Psoas muscle (tissue), 8 donors: ENCODE measurements at places on chromosomes 16 and 17. TPM values are rescaled to one million over a fixed set of nuclear protein-coding genes. Genes with fewer than 3 reads are reported as not detected.

C17orf67 gene
- 0.40 TPM for total RNA-seq

FHOD1 gene
- 132 TPM for total RNA-seq

DNA sequence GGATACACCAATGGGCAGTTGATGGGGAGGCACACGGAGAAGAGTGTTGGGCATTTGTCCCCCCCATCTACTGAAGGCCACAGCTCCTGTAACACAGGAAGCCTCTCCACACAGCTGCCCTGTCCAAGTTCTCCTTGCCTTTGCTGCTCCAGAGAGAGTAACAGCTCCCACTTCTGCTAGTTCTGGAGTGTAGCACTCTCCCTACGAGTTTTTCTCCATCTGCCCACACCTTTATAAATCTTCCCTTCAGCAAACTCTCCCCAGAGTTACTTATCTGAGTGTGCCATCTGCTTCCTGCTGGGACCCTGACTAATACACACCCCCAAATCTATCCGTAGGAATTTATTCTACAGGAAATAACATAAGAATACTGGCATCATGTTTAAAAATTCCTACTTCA, 42.6 kb upstream of the ERN1 start:
- peak overlapping the region; percentile 86 for H3K27ac ChIP-seq
- no peak overlapping the region for H3K4me3 ChIP-seq
- peaks cover 4% of the 10 kb centered on the region for H3K36me3 ChIP-seq
- no peaks in the 10 kb centered on the region for H3K27me3 ChIP-seq
- DNase-seq: no peak
- peaks cover 67% of the 10 kb centered on the region for H3K4me1 ChIP-seq

NPB gene
- 0.78 TPM for total RNA-seq

DNA sequence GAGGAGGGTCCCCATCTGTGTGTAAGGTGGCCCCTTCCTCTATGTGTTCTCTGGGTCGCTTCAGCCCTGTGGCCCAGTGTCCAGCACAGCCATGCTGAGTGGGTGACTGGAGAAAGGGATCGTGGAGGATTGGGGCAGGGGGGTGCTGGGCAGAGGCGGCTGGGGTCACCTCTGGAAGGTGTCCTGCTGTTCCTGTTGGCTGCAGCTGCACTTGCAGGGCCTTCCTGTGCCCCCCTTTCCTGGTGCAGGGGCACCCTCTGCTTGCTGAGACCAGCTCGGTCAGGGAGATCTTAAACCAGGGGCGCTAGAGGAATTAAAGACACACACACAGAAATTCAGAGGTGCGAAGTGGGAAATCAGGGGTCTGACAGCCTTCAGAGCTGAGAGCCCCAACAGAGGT, 11.1 kb downstream of the IL32 start:
- H3K4me1 ChIP-seq: no peaks in the 10 kb centered on the region
- H3K4me3 ChIP-seq: no peak overlapping the region
- H3K36me3 ChIP-seq: no peaks in the 10 kb centered on the region
- DNase-seq: peak; percentile 48

GRCh38 chr17:71371809-71372208, 749.0 kb upstream of the SOX9 start:
- H3K4me1 ChIP-seq: no peaks in the 10 kb centered on the region
- no peaks in the 10 kb centered on the region for H3K36me3 ChIP-seq
- H3K27me3 ChIP-seq: no peaks in the 10 kb centered on the region
- DNase-seq: no peak

DNA sequence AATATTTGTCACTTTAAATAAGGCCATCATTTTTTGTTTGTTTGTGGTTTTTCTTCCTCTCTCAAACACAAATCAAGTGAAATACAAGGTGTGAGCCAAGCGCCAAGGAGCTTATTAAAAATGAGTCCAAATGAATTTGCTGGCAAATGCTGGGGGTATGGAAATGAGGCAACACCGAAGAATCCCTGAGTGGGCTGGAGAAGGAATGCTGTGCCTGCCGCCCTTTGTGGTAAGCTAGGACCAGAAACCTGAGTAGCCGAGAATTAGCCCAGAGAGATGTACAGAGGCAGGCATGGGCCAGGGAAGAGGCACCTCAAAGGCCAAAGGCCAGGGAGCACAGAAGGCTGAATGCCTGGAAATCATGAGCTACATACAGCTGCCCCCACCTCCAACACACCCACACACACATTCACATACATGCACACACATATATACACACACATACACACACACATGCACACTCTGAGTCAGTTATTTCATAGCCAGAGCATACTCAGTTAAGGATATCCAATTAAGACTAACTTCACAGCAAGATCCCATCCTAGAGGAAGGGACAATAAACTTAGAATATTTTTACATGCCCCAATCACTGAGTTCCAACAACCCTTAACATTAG, 266.1 kb upstream of the DYNLRB2 start:
- H3K4me1 ChIP-seq: no peaks in the 10 kb centered on the region
- no peak for DNase-seq
- no peaks in the 10 kb centered on the region for H3K36me3 ChIP-seq
- H3K4me3 ChIP-seq: no peak overlapping the region
- H3K27me3 ChIP-seq: no peaks in the 10 kb centered on the region

NPIPA3 gene
- total RNA-seq: 2.3 TPM

GRCh38 chr17:39069114-39069756, 82.2 kb downstream of the PLXDC1 start:
- H3K4me1 ChIP-seq: no peaks in the 10 kb centered on the region
- no peaks in the 10 kb centered on the region for H3K36me3 ChIP-seq
- no peaks in the 10 kb centered on the region for H3K27me3 ChIP-seq
- H3K27ac ChIP-seq: no peak overlapping the region
- no peak for DNase-seq

- H3K4me3 ChIP-seq: no peak overlapping the region
- peaks cover 28% of the 10 kb centered on the region for H3K4me1 ChIP-seq
- H3K36me3 ChIP-seq: peaks cover 75% of the 10 kb centered on the region
- no peaks in the 10 kb centered on the region for H3K27me3 ChIP-seq
- no peak overlapping the region for H3K27ac ChIP-seq
- peak; percentile 78 for DNase-seq
Measured at GRCh38 chr17:57114085-57114673, 29.1 kb downstream of the AKAP1 start.

DNA sequence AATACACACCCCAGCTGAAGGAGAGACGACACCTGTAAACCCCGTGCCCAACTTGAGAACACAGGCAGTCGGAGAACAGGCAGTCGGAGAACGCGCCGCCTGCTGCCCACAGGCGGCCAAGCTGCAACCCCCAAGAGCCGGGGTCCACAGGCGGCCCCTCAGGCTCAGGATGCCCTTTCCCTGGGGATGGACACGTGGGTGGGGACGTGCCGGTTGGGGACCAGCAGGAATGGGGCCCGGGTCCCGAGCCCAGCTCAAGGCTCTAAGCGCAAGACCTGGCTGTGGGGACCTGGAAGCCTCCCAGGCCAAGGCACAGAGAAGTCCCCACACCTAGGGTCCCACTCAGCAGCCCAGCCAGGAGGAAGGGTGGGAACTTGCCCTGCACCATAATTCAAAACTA, 79.5 kb upstream of the GNG13 start:
- H3K4me3 ChIP-seq: no peak overlapping the region
- peak; percentile 30 for DNase-seq
- H3K4me1 ChIP-seq: no peaks in the 10 kb centered on the region
- no peaks in the 10 kb centered on the region for H3K36me3 ChIP-seq

CAPNS2 gene
- total RNA-seq: not detected

DNA sequence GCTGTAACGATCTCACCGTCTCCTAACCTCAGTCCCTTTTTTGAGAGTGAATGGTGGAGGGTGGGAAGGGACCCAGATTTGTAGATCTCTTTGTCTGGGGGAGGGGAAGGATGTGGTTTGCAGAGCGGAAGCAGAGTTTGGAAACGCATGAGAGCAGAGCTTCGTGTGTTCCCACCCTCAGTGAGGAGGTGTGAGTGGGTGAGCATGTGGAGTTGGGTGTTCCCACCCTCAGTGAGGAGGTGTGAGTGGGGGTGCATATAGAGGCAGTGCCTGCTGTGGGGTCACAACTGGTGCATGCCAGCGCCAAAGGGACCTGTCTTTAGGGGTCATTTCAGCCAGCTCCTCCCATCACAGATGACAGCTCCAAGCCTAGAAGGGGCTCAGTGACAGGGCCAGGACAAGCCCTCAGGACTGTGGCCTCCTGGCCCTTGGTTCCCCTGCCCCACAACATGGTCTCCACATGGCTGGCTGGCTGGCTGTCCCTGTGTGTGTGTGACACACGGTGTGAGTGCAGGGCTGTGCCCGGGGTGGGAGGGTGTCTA, 1.8 kb upstream of the CISD3 start:
- H3K27me3 ChIP-seq: no peaks in the 10 kb centered on the region
- H3K4me1 ChIP-seq: peaks cover 20% of the 10 kb centered on the region
- DNase-seq: no peak
- H3K36me3 ChIP-seq: peaks cover 37% of the 10 kb centered on the region
- no peak overlapping the region for H3K4me3 ChIP-seq
- peak overlapping the region; percentile 23 for H3K27ac ChIP-seq

- H3K27ac ChIP-seq: no peak overlapping the region
- H3K4me1 ChIP-seq: peaks cover 13% of the 10 kb centered on the region
- H3K36me3 ChIP-seq: no peaks in the 10 kb centered on the region
- DNase-seq: no peak
- H3K4me3 ChIP-seq: no peak overlapping the region
Measured at GRCh38 chr16:67594256-67594915, 32.1 kb downstream of the CTCF start.

DNA sequence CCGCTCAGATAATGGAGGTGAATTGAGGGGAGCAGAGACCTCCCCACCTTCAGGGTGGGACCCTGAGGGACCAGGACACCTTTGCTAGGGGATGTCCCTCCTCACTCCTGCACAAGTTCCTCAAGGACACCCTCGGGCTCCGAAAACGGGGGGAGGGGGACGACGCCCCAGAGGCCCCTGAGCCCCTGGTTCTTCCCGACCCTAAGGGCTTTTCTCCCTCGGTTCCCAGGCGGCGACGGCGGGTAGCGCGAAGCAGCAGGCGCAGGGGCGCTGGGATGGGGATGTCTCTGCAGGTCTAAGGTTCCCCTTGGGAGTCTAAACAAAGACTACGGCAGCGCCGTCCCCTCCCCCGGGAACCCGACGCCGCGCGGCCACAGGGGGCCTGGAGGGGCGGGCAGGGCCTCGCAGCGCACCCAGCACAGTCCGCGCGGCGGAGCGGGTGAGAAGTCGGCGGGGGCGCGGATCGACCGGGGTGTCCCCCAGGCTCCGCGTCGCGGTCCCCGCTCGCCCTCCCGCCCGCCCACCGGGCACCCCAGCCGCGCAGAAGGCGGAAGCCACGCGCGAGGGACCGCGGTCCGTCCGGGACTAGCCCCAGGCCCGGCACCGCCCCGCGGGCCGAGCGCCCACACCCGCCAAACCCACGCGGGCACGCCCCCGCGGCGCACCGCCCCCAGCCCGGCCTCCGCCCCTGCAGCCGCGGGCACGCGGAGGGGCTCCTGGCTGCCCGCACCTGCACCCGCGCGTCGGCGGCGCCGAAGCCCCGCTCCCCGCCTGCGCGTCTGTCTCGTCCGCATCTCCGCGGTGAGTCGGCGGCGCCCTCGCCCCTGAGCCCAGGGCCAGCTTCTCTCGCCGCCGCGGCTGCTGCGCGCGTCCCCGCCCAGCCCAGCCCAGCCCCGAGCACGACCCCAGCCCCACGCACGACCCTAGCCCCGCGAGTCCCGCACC, 36.7 kb upstream of the NDRG4 start:
- H3K36me3 ChIP-seq: no peaks in the 10 kb centered on the region
- no peaks in the 10 kb centered on the region for H3K27me3 ChIP-seq
- no peak for DNase-seq
- no peak overlapping the region for H3K27ac ChIP-seq
- H3K4me3 ChIP-seq: peak overlapping the region; percentile 63

TPSD1 gene
- total RNA-seq: not detected

DNA sequence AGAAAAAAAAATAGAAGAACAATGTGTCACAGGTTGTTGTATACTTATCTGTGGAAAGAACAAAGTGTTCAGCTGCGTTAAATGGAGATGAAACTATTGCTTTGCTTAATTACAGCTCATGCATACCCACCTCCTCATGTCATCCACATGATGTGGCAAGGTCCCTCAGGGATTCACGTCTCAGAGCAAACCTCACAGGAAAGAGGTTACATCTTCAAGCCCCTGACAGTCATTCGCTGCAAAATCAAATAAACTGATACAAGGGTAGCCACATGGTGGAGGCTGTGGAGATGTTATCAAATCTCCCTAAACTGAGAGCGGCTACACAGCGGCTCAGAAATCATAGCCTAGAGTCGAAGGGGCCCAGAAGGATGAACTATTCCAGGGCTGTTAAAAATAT, 21.1 kb downstream of the GINS3 start:
- H3K27ac ChIP-seq: no peak overlapping the region
- no peak for DNase-seq
- no peaks in the 10 kb centered on the region for H3K27me3 ChIP-seq

TBX2 gene
- total RNA-seq: 6.3 TPM

GNGT2 gene
- 0.39 TPM for total RNA-seq

- no peak overlapping the region for H3K4me3 ChIP-seq
- H3K4me1 ChIP-seq: no peaks in the 10 kb centered on the region
- H3K36me3 ChIP-seq: peaks cover 88% of the 10 kb centered on the region
- H3K27me3 ChIP-seq: peaks cover 2% of the 10 kb centered on the region
- H3K27ac ChIP-seq: no peak overlapping the region
- DNase-seq: peak; percentile 44
Measured at GRCh38 chr16:89114159-89114981, 20.7 kb downstream of the ACSF3 start.

- no peak overlapping the region for H3K27ac ChIP-seq
- no peaks in the 10 kb centered on the region for H3K36me3 ChIP-seq
- no peaks in the 10 kb centered on the region for H3K27me3 ChIP-seq
- no peak for DNase-seq
- no peak overlapping the region for H3K4me3 ChIP-seq
Measured at GRCh38 chr16:51629576-51629975, 478.5 kb upstream of the SALL1 start.

DNA sequence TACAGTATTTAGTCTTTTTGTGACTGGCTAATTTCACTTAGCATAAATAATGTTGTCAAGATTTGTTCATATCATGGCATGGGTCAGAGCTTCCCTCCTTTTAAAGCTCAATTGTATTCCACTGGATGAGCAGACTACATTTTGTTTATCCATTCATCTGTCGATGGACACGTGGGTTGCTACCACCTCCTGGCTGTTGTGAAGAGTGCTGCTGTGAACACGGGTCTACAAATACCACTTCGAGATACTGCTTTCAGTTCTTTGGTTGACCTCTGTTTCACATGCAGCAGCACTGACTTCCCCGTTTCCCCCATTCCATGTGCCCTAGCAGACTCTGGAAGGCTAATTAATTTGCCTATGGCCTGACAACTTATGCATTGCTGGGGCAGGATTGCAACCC, 285.4 kb downstream of the SHISA9 start:
- H3K4me1 ChIP-seq: no peaks in the 10 kb centered on the region
- H3K4me3 ChIP-seq: no peak overlapping the region
- H3K36me3 ChIP-seq: no peaks in the 10 kb centered on the region
- no peaks in the 10 kb centered on the region for H3K27me3 ChIP-seq
- H3K27ac ChIP-seq: no peak overlapping the region
- no peak for DNase-seq
